ENCODE measurements at places on chromosomes 5 and 9. TPM values are rescaled to one million over a fixed set of nuclear protein-coding genes. Genes with fewer than 3 reads are reported as not detected.

Gene CETN3
- 8.8 TPM for total RNA-seq

Gene RASEF
- 0.11 TPM for total RNA-seq

Gene PCDHB3
- total RNA-seq, result 0.65 TPM

Gene PLPPR1
- total RNA-seq, result not detected

Gene HAVCR2
- 1.6 TPM for total RNA-seq

- H3K4me1 ChIP-seq, result no peaks in the 10 kb centered on the region
- H3K36me3 ChIP-seq, result no peaks in the 10 kb centered on the region
- no peak overlapping the region for H3K4me3 ChIP-seq
- H3K27me3 ChIP-seq, result no peaks in the 10 kb centered on the region
Measured at GRCh38 chr9:26682796-26683496, 209.7 kb downstream of the CAAP1 start.

GRCh38 chr5:77209495-77210090 lies 887 bp upstream of the PDE8B start:
- no peaks in the 10 kb centered on the region for H3K4me1 ChIP-seq
- H3K27me3 ChIP-seq, result peaks cover 6% of the 10 kb centered on the region
- peak overlapping the region; percentile 57 for H3K4me3 ChIP-seq
- no peak for DNase-seq

GRCh38 chr9:99594056-99594780 lies 227.5 kb upstream of the NR4A3 start:
- no peaks in the 10 kb centered on the region for H3K27me3 ChIP-seq
- H3K4me1 ChIP-seq, result no peaks in the 10 kb centered on the region
- H3K27ac ChIP-seq, result no peak overlapping the region

DNA sequence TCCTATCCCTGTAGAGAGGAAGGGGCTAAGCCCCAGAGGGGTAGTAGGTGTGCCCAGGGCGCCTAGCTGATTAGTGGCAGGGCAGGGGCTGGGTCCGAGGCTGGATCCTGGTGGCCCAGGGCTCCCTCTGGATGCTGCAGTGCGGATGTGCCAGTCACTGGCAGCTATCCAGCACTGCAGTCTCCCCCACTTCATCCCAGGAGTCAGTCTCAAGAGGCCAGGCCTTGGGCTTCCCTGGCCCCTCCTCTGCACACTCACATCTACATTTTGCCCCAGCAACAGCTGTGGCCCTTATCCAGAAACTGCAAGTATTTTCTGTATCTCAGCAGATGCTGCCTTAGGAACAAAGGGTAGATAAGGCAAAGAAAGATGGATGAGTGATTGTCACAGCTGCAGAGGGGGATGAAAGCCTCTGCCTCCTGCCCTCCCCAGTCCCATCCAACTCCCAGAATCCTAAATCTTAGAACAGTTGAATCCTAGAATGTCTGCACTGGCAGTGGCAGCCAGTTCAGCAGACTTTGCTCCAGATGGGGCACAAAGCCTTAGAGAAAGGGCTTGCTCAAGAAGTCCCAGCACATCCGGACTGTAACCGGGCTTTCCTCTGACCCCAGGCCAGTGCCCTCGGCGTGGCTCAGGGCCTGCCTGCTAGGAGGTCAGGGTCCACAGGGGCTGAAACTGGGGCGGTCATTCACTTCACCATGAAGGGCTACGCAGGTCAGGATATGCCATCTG lies 1.6 kb downstream of the ANXA6 start:
- H3K4me3 ChIP-seq, result peak overlapping the region; percentile 91
- H3K27ac ChIP-seq, result peak overlapping the region; percentile 93
- peaks cover 58% of the 10 kb centered on the region for H3K4me1 ChIP-seq

DNA sequence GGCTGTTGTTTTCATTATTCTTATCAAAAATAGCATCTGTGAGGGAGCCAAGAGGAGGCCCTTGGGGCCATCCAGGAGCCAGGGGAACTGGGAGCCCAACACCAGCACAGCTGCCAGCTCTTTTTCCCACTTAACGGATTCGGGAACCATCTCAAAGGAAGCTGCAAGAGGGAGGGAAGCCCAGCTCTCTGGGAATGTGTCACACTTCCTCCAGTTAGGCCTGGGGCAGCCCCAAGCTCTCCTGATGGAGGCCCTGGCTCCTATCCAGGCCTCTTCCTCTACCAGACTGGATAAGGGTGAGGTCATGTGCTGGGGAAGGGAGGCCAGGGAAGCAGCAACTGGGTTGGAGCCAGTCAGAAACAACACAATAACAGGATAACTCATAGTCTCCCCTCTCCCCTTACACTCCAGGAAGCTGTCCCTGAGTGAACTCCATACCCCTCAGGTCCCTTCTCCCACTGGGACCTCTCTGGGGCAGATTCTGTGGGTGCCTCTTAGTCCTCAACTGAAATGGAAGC lies 12.7 kb downstream of the CSF2 start:
- H3K27me3 ChIP-seq, result no peaks in the 10 kb centered on the region
- DNase-seq, result peak; percentile 71
- H3K27ac ChIP-seq, result no peak overlapping the region
- H3K4me1 ChIP-seq, result no peaks in the 10 kb centered on the region
- H3K36me3 ChIP-seq, result no peaks in the 10 kb centered on the region
- no peak overlapping the region for H3K4me3 ChIP-seq

DNA sequence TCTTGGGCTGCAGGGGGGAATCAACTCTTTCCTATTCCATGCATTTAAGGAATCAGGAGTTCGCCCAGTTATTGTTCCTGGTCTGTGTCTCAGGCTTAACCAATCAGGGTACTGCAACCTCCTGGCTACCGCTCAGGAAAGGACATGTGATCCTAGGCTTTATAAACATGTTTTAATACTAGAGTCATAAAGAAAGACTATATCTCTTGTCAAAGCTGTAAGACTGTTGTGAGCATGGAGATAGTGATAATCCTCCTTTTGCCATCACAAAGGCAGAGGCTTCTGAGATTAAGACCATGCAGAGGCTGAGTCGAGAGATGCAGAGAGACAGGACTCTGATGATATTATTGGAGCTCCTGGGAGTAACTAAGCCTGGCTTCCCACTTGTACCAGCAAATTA lies 137.0 kb downstream of the YIPF5 start:
- no peaks in the 10 kb centered on the region for H3K27me3 ChIP-seq
- H3K36me3 ChIP-seq, result no peaks in the 10 kb centered on the region
- H3K4me1 ChIP-seq, result peaks cover 6% of the 10 kb centered on the region
- no peak overlapping the region for H3K27ac ChIP-seq

DNA sequence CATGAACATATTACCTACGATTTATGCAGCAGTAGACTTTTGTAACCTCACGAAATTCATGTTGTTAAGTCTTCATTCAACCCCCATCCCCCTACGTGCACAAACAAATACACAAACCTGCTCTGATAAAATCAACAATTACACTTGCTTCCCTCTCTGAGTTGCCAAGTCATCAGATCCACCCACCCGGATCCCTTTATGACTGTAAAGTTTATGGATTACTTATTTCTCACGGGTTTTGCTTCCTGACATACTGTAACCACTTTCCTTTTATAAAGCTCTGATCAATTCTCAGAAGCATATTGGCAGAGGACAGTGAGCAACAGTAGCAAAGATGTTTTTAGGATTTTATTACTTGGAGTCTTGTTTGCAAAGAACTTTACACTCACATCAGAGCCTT lies 70.5 kb downstream of the MLLT3 start:
- no peaks in the 10 kb centered on the region for H3K27me3 ChIP-seq
- no peak overlapping the region for H3K27ac ChIP-seq
- no peak for DNase-seq
- no peak overlapping the region for H3K4me3 ChIP-seq

- H3K4me3 ChIP-seq, result no peak overlapping the region
- no peak overlapping the region for H3K27ac ChIP-seq
- H3K27me3 ChIP-seq, result no peaks in the 10 kb centered on the region
- no peak for DNase-seq
Measured at GRCh38 chr5:135565266-135565665, 13.5 kb downstream of the CXCL14 start.

- no peak for DNase-seq
- no peaks in the 10 kb centered on the region for H3K27me3 ChIP-seq
- H3K27ac ChIP-seq, result peak overlapping the region; percentile 10
Measured at GRCh38 chr9:110027671-110028081, 180.3 kb downstream of the C9orf152 start.

All from psoas muscle (tissue), 8 donors.